ENCODE measurements at places on chromosomes 6 and 20.
A peak's percentile ranks its signal among the peaks of the same experiment; 100 is the strongest.

DNA sequence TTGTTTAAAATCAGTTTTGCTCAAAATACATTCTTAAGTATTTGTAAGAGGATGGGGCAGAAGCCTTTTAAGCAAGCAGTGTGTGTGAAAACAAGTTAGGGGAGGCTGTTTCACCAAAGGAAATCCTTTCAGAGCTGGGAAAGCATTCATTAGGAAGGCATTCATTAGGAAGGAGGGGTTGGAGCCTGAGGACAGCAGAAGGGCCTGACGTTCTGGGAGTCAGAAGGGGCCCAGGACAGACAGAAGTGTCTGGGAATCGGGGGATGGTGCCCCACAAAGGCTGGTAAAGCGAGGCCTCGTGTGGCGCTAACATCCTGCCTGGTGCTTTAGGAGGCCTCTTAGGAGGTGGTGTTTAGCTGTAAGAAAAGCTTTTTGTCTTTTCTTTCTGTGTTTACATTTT, 80.6 kb upstream of the NXT1 start:
- DNase-seq: no peak

- no peak for DNase-seq
These were observed 622 bp downstream of the MAFB start for GRCh38 chr20:40688129-40689099.

GRCh38 chr20:34581341-34582184, 23.0 kb downstream of the MAP1LC3A start:
- no peak for DNase-seq

DNA sequence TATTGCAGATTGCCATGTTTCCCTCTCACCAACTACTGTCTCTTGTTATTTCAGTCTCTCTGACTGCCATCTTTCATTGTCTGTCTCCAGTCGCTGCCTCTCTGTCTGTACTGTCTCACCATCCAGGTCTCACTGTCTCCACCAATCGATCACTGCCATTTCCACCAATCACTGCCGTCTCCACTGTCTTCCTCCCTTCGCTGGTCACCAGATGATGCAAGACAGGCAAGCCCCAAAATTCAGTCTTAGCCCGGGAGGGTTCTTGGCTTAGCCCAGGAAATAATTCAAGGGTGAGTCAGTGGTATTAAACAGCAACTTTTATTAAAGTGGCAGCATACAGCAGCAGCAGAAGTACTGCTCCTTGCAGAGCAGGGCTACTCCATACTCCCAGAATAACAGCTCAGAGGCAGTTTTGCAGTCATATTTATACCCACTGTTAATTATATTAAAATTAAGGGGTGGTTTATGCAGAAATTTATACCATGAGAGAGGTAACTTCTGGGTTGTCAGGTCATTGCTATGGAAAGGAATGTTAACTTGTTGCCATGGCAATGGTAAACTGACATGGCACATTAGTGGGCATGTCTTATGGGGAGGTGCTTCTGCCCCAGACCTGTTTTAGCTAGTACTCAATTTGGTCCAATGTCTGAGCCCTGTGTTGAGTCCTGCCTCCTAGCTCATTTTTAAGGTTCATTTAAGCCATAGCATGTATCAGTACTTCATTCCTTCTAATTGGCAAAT, 23.0 kb upstream of the ECHDC1 start:
- DNase-seq: no peak

GRCh38 chr20:33672426-33673113, 1.7 kb downstream of the NECAB3 start:
- no peak for DNase-seq

DNA sequence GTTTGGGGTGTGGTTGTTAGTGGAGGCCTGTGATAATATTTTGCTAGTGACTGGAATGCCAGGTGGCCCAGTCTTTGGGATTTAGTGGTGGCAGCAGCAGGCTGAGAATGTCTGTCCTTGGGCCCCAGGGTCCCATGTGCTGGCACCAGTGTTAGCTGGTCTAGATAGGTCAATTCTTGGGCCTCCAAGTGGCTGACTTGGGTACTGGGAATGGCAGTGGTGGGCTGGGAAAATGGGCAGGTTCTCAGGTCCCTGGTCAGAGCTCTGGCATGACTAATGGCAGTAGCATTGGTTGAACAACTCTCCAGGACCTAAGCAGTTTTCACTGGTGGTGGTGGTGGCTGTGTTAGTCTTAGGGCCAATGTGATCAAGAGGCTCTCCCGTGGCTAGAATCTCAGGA, 50.3 kb downstream of the OLIG3 start:
- no peak for DNase-seq

DNA sequence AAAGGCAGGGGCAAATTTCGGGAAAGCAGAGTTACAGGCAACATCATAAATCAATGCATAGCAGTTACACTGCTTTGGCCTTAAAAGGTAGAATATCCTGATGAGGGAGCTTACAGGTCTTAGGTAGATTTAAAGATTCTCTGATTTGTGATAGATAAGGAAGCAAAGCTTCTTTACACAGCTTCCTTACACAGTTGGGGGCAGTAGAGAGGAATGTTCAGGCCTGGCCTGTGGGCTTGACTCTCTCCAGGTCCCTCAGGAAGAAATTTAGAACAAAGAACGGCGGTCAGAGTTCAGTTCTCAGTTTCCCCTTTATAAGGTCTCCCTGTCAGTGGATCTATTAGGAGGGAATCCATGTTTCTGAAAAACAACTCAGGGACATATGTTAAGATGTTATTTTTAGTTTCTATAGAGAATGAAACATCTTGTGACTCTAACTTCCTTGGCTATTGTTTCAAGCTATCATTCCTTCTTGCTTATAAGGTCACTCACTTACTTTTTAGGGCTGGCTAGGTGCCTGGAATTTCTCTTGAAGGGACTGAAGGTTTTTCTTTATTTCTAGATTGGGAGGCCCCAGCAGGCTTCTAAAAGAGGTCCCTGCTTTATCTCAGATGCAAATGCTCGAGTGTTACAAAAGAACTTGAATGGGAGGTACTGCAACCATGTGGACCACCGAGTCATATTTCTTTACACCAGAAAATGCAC, 11.8 kb downstream of the HLA-B start:
- no peak for DNase-seq

GRCh38 chr6:143176090-143177021, 115.7 kb downstream of the AIG1 start:
- no peak for DNase-seq

DNA sequence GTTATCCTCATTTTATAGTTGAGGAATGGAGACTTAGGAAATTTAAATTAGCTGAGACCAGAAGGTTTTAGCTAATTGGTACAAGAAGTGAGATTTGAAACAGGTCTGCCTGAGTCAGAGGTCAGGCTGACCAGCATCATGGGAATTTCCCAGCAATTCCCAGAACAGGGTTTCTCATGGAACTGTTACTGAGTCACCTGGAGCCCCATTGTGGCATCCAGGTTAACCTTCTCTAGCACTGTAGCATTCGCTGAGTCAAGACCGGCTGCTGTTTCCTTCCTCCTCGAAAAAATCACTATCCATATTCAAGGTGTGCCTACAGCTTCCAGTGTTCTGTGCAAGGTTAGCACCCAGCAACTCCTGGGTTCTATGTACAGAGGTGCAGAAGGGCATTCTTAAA, 238.0 kb upstream of the MAN1A1 start:
- no peak for DNase-seq

DNA sequence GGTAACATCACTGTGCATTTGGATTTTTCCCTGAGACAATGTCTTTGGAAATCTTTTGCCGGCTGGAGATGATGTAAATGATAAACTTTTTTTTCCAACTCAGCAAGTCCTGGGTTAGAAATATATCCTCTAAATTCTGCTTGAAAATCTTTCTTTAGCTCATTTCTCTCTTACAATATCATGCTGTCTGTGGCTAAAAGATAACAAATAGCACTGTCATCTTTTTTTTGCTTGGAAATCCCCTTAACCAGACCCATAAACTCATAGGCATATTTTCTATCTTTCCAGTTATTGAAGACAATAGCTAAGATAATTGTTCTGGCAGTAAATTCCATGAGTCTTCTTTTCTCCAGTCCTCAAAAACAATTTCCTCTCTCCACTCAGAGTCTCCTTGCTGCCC, 481.5 kb downstream of the NKAIN2 start:
- DNase-seq: no peak

GRCh38 chr20:63703471-63703975, 4.3 kb downstream of the ARFRP1 start:
- DNase-seq: no peak

GRCh38 chr6:35085359-35086281, 55.5 kb downstream of the TCP11 start:
- no peak for DNase-seq

DNA sequence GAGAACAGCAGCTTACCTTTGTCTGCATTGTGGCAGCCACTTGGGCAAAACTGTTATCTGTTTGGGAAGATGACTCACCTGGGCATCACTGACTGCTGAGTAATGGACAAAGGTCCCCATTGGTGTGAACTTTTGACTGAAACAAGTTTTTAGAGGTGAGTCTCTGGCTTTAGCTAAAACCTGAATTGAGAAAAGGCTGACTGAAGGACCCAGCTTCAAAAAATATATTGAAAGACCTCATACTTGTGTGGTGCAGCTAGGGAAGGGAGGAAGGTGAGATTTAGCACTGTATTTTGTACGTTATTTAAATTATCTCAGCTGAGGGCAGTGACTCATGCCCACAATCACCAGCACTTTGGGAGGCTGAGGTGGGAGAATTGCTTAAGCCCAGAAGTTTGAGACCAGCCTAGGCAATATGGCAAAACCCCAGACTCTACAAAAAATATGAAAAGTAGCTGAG, 4.5 kb upstream of the CITED2 start:
- DNase-seq: peak; percentile 28

DNA sequence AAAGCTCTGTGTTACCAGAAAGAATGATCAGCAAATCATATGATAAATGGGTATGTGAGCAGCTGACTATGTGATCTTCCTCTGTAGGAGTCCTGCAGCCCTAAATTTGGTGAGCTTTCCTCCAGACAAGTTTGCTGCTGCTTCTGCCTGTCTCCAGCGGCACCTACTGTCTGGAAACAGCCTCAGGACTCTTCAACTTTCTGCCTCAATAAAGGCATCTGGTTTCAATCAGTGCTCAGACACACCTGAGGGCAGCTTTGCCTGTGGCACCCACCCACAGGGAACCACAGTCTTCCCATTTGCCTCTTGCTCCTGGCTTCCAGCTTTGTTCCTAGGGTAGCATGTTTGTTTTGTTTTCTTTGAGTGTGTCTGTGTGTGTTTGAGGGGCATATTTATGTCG, 727.9 kb upstream of the MAN1A1 start:
- DNase-seq: no peak

DNA sequence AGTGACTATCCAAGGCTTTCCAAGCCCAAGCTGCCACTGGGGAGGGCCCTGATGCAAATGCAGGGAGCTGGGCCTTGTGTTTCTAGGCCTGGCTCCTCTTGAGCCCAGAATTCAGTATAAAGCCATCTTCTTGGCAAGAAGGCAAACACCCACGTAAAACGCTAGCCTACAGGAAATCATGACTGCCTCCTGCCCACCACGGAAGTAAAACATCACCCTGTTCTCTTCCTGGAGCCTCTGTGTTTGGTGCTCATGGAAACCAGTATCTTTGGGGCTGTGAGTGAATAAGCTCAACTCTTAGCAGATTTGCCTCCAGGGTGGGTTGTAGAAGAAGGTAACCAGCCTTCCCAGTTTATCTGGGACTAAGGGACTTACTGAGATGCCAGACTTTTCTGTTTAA, 271.0 kb downstream of the ZNF217 start:
- no peak for DNase-seq

DNA sequence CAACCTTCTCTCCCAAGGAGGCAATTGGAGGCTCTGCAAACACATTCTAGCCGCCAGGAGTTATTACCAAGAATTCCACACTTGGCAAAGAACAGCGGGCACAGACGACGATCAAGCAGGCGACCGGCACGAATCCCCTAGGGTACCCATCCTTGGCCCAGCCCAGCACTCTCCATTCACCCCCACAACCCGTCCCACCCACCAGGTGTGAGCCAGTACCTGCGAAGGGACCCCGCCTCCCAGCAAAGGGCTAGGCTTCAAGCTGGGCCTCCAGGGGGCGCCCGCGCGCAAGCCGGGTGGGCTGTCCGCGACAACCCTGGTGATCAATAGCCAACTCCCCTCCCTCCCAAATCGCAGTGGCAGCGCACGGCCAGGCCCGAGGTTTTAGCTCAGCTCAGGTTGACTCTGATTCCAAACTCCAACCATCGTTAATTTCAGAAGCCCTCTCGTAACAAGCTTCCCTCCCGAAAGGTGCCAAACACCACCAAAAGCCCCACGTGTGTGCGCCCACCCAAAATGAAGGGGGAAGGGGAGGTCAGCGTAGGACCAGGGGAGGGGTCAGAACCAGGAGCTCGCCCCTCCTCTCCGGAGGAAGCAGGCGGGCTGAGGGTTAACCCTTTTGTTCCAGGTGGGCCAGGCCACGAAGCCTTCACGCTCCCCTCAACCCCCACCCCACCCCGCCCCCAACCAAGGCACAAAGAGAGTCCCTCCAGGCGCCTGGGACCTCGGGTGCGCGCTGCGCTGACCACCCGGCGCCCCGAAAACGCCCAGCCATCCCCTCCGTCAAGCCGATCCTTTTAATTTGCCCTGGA, 2.1 kb downstream of the SALL4 start:
- peak; percentile 52 for DNase-seq

- DNase-seq: no peak
These were observed 55.6 kb downstream of the EZR start for GRCh38 chr6:158763434-158764182.

GRCh38 chr6:109165392-109165974, 70.2 kb downstream of the CEP57L1 start:
- no peak for DNase-seq

GRCh38 chr6:9224539-9224938, 789.2 kb upstream of the SLC35B3 start:
- DNase-seq: no peak

All from CD4-positive, alpha-beta T cell treated with Interleukin-2 at 100 ng/mL for 4 hours (primary cell).